Stimulated activated CD4-positive, alpha-beta T cell treated with anti-CD3 and anti-CD28 coated beads, Interleukin-2, amount 100 ng/mL, for 48 hours (primary cell): ENCODE measurements at places on chromosomes 3 and 15.

GRCh38 chr15:62380011-62380410, 214.9 kb upstream of the C2CD4B start:
- no peak for DNase-seq

DNA sequence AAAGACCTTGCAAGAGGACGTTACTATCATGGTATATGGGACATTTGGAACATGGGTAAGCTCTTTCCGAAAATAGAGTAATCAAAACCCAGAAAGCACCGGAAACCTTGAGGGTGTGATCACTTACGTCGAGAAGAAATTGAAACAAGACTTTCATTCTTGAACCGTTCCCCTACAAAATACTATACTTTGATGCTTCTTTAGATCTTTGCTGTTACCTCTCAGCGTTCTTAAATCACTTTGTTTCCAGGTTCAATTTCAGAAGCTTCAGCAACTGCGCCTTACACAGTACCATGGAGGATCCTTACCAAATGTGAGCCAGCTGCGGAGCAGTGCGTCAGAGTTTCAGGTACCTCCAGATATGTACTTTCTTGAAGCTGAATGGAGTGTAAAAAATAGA, 10.1 kb downstream of the CRTC3 start:
- DNase-seq: no peak

DNA sequence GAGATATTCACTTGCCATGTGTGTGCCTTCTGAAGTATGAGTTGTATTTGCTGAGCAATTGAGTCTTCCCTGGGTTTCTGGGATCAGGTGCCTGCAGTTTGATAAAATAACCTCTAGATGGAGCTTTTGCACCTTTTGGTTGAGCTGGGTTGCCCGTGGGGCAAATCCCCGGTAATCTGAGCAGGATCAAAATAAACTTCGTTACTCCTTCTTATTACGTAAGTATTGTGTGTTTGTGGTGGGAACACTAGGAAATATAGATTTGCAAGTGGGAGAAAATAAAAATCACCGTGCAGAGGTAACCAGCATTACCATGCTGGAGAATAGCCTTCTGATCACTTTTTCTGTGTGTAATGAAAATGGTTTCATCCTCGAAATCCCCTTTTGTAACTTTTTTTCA, 277.4 kb upstream of the NR2E3 start:
- no peak for DNase-seq

- no peak for DNase-seq
Measured at GRCh38 chr3:42123824-42124658, 32.9 kb downstream of the TRAK1 start.

- no peak for DNase-seq
Measured at GRCh38 chr3:37964716-37965115, 25.9 kb upstream of the VILL start.

GRCh38 chr3:25397150-25397549, 30.9 kb upstream of the RARB start:
- no peak for DNase-seq
